Stimulated activated CD4-positive, alpha-beta T cell treated with anti-CD3 and anti-CD28 coated beads, Interleukin-2, amount 100 ng/mL, for 4 hours (primary cell): ENCODE measurements at places on chromosomes 6 and 20.

- DNase-seq: no peak
These were observed 7.1 kb upstream of the TNFRSF6B start for GRCh38 chr20:63689046-63690002.

DNA sequence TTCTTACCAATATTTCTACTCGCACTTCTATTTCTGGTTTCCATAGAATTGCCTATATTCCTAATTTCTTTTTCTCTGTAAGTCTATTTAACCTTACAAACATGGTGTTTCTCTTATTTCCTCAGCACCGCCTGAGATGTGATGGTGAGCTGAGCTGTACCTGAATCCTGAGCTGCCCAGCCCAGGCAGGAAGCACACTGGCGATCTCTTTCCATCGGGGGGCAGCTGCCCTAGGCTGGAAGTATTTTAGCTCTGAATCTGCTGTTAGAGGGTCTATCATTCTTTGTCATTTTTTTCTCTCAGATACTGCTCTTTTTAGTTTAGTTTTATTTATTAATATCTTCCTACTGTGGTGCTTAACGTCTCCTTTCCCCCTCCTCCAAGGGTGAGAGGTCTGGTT lies 173.4 kb upstream of the SLC35B3 start:
- no peak for DNase-seq

DNA sequence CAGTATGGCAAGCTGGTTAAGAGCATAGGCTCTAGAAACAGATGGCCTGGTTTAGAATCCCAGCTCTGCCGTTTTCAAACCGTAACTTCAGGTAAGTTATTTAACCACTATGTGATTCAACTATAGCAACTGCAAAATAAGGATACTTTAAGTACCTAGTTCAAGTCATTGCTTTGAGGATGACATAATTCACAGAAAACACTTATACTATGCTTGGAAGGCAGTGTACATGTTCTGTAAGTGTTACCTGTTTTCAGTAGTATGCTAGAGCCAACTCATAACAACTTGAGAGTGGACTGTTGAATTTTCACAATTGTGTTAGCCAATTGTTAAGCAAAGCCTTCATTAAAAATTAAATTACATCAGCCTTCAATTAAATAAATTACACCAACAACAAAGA lies 134.8 kb upstream of the BEND6 start:
- no peak for DNase-seq

GRCh38 chr6:33886673-33887144 lies 82.9 kb upstream of the MLN start:
- no peak for DNase-seq

DNA sequence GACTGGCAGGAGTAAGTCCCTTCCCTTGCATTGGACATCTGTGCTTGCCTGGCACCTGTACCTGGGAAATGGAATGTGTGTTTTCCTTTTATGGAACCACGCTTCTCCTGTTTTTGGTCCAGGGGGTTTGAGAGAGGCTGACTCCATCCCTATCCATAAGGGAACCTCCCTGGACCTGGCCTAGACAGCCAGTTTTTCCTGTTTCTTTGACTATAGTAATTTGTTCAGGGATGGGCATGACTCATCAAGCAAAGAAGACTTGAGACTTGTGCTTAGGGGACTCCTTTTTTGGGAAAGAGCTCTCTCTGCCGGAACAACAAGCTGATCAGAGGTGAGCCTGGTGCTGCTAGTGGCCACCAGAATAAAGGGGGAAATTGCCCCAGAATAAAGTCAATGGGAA lies 393.8 kb downstream of the CDH26 start:
- DNase-seq: no peak

GRCh38 chr6:47420394-47421371 lies 56.9 kb upstream of the CD2AP start:
- no peak for DNase-seq
